ENCODE measurements at places on chromosomes 11 and 22.

GRCh38 chr22:36221799-36222751 is 17.3 kb downstream of the APOL2 start:
- DNase-seq: peak; percentile 32

- no peak for DNase-seq
Measured at GRCh38 chr11:69394234-69394868, 87.1 kb upstream of the LINC01488 start.

- DNase-seq: no peak
Measured at GRCh38 chr11:10526974-10527918, 13.7 kb downstream of the RNF141 start.

DNA sequence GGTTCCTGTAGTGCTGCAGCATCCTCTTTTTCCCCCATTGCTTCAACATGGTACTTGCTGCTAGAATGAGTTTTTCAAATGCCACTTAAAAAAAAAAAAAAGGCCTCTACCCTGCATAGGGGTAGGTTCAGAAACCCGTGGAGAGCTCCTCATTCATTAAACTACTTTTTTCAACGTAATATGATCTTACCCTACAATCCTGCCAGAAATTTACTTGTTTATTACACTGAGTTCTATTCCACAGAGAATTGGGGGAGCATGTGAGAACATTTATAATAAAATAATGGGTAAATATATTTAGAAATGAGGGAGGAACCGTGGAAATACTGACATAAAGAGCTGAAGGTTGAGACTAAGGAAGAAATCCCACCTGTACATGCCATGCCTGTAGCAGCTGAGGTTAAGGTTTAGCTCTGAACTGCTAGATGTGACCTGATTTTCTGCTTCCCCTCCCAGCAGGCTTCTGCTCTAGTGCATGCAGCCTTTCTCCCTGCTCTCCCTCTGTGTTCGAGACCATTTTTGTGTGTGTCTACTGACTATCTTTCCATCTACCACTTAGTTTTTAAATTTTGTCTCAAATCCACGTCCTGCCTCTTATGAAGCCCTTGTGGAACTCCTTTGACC is 225.7 kb downstream of the DDX10 start:
- no peak for DNase-seq

DNA sequence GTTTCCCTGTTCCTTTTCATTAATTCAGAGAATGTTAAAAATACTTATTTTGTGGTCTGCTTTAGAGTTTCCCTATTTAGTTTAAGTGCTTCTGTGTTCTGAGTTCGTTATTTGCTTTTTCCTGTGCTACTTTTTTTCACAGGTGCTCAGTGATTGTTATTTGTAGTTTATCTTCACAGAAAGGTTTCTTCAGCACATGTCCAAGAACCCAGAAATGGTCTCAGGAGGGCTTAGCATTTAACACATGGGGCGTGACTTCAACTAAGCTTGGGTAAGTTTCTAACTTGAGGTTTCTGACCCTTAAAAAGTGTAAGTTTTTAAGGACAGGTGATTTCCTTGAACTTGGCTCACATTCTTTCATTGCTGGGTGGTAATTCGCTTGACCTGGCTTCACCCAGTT is 157.3 kb downstream of the AASDHPPT start:
- DNase-seq: no peak

GRCh38 chr11:27464289-27464696 is 8.3 kb downstream of the LGR4 start:
- no peak for DNase-seq

DNA sequence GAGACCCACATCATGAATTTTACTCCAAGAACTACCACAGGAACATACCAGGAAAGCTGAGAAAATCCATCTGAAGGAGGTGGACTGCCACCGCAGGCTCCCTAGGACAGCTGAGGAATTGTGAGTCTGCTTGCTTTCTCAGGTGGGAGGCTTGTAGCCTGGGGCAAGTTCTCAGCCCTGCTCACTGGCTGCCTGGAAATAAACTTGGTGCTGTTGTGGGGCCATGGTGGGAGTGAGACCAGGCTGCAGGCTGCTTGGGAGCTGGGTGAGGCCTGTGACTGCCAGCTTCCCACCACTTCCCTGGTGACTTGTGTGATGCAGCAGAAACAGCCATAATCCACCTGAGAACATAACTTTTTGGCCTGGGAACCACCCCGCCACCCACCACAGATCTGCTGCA is 132.7 kb upstream of the RAG2 start:
- DNase-seq: no peak

DNA sequence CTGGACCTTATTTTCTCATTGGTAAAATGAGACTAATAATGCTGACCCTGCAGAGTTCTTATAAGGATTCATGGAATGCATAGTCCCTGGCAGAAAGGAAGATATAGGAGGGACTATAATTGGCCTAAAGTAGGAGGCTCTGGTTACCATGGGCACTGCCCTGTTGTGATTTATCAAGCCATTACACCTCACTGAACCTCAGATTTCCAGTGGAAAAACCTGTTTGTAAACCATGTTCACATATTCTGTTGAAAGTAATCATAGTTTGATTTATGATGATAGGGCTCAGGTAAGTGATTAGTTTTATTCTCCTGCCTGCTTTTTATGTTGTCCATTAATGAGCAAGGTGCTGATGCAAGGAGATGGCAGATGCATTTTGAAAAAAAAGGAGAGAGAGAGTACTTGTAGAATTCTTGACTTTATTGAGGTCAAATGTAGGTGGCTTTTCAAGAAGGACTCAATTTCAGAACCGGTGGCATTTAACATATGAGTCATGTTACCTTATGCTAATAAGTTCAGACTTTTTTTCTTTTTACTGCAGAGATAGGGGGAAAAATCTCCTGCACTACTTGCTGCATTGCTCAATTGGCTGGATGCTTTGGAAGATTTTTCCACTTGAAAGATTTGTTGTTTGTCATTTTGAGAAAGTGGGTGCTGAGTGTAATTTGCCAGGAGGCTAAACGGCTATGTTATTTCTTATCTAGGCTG is 14.6 kb downstream of the NF2 start:
- no peak for DNase-seq

DNA sequence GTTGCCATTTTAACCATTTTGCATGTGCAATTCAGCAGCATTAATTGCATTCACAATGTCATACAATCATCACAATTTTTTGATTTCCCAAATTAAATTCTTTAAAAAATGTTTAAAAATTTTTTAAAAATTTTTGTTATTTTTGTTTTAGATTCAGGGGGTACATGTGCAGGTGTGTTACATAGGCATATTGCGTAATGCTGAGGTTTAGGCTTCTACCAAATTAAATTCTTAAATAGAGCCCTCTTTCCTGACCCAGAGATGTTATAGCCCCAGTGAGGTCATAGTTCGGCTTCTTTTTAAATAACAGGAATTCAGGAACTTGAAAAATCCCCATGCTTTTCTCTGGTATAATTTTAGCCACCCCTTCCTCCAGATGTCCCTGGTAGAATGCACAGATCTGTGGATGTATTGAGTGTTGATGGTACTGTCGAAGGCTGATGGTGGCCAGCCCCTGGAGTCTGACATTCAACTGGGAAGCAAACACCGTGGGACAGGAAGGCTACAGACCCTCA is 11.3 kb upstream of the AMPD3 start:
- no peak for DNase-seq

- no peak for DNase-seq
Measured at GRCh38 chr11:9664276-9665171, 647 bp downstream of the SWAP70 start.

GRCh38 chr11:114121804-114122504 is 62.4 kb downstream of the ZBTB16 start:
- DNase-seq: no peak

DNA sequence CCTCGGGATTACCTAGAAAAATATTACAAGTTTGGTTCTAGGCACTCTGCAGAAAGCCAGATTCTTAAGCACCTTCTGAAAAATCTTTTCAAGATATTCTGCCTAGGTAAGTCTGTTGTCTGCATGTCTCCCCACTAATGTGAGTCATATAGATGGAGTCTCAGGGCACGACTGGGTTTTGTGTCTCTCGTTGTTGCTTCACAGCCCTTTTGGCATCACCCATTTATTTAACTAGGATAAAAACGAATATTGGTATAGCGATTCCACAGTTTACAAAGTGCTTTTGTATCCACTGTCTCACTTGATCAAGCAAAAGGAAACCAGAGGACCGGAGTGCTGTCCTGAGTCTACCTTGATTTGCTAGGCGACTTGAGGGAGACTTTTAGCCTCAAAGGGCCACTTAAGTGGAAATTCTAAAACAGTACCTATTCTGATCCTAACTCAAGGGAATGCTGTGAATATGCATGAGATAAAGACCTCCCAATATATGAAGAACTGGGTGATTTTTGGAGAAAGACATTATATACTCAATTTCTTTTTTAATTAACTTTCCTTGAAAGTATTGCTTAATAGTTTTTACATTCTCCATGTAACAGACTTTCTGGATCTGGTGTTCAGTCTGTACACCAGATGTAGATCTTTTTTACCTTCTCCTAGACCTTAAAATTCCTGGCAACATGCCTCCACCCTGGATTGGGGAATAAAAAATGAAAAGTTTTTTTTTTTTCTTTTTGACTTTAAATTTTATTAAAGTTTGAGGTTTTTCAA is 590 bp downstream of the NNMT start:
- DNase-seq: no peak

DNA sequence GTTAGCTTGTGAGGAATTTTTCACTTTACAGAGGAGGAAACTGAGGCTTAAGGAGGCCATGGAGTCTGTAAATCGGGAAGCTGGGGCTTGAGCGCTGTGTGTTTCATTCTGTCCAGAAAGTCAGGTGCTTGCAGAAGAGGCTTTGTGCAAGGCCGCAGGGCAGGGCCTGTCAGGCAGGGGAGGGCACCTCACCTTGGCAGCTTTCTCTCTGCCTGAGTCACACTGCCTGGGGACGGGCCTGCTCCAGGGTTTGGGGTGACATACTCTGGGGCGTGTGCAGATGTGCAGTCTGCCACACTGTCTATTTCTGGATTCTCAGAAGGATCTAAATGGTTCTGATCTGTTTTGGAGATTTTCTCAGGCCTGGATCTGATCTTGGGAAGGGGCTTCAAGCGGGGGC is 8.4 kb downstream of the INCENP start:
- DNase-seq: no peak

DNA sequence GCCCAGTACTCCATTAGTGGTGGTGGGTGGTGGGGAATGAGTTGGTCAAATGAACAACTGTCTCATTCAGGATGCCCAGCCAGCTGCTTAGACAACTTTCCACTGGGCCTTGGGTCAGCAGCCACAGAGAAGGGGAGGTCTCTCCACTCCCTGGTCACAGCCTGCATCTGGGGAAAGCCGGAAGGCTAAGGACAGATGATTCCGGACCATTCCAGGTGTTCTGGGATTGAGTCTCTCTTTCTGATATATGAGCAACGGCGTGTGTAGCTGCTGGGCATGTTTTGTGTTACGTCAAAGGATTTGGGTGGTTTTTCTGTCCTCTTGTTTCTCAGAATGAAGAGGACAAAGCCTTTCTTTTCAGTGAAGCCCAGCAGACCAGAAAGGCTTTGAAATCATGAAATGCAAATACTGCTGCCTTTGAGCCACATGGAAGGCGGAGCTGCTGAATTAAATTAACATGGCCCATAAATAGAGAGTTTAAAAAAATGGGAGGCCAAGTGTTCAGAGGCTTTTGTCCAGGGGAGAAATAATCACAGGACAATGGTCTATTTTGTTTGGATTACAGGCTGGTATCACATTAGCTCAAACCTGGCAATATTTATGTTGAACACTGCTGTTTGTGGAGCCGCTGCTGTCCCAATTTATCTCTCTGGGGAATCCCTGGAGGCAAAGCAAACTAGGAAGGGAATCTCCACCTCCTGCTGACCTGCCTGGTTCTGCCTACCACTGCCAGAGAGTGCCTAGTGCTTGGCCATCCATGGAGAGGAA is 234.4 kb upstream of the E2F8 start:
- no peak for DNase-seq

- no peak for DNase-seq
Measured at GRCh38 chr22:48523091-48523490, 1304.6 kb downstream of the BRD1 start.

- DNase-seq: no peak
Measured at GRCh38 chr11:67098799-67099429, 20.1 kb upstream of the KDM2A start.

- DNase-seq: no peak
Measured at GRCh38 chr11:119099711-119100110, 1.9 kb downstream of the DPAGT1 start.

- DNase-seq: no peak
Measured at GRCh38 chr11:73152861-73153483, 10.9 kb upstream of the FCHSD2 start.

DNA sequence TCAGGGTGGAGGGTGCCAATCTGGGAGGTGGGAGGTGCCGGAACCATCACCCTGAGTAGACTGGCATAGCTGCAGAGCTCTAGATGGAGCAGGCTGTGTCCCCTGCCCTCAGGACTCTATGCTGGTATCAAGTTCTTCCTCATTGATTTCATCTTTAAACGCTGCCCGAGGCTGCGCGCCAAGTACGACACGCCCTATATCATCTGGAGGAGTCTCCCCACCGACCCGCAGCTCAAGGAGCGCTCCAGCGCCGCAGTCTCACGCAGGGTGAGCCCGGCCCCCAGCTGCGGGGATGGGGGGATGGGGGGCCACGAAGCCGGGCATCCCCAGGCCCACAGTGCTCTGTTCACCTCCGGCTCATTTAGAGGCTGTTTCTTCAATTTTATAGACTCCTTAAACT is 52.5 kb downstream of the GRAMD4 start:
- DNase-seq: no peak

- no peak for DNase-seq
Measured at GRCh38 chr11:80379620-80380278, 938.9 kb upstream of the TENM4 start.

DNA sequence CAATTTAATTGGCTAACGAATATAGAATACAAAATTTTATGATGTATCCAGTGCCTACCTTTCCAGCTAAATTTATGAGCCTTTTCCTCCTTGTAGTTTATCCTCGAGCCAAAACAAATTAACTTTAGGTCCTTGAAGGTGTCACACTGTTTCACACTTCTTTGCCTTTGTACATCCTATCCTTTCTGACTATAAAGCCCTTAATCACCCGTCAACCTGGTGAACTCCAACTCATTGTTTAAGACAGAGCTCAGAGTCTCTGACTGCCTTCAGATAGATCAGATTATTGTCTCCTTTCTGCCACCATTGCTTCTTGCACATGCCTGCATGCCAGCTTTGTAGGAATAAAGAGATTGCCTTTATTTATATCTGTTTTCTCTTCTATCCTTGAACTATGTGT is 58.8 kb downstream of the CNTN5 start:
- no peak for DNase-seq

DNA sequence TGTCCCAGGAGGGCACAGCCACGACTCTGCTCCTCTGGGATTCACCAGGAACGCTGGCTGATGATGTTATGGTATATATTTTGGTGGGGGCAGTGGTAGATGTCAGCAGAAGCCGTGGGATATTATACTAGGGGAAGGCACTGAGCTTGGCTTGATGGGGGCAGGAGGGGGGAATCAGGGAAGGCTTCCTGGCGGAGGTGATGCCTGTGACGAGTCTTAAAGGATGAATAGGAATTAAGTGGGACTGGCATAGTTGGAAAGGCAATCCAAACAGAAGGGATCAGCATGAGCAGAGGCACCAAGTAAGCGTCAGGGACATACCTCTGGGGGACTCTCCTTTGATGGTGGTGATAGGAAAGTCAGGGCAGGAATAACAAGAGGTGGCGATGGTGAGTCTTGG is 47.6 kb downstream of the TP53I11 start:
- DNase-seq: no peak

All from activated CD4-positive, alpha-beta T cell treated with anti-CD3 and anti-CD28 coated beads for 24 hours (primary cell).